Foreskin melanocyte (primary cell): ENCODE measurements at places on chromosomes 13 and 19.

GRCh38 chr13:45432737-45433380, 14.7 kb upstream of the SLC25A30 start:
- no peak for DNase-seq

- DNase-seq = peak; percentile 24
These were observed at the start of gene LYL1 for GRCh38 chr19:13102666-13103580. Gene LYL1 (minus strand): TSS chr19:13102858. CDS start chr19:13101171, 1,687 bp downstream.

GRCh38 chr13:65497265-65497664, 1732.9 kb downstream of the PCDH9 start:
- DNase-seq = peak; percentile 66

DNA sequence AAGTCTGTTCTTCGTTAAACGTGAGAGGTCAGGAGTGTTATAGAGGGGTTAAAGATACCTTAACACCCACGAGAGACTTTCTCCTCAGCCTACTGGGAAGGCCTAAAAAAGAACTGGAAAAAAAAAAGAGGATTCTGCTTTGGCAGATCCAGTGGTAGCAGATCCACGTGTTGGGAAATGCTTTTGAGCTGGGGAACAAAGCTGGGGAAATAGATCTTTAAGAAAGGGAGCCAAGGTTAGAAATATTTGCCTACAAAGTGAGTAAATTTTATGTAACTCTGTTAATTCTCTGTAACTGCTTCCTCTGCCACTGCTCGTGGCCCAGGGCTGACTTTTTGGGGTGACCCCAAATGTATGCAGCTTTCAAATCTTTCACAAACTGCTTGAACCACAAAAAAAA, 11.7 kb downstream of the RFX2 start:
- DNase-seq = no peak

DNA sequence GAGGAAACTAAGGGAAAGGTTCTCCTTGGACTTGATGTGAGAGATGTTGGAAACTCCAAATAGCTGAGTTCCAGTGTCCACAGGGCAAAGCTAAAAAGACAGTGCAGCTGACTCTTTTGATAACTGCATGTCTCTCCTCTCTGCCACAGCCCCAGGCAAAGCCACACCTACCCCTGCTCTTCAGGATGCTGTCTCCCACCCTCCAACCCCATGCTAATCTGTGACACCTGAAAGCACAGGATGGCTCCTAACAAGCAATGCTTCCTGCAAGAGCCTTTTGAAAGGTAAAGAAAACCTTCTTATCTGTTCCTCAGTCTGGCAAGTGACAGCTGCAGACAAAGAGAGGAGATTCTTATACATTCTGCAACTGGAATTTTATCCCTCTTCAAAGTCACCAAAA, 14.5 kb downstream of the SLC46A3 start:
- no peak for DNase-seq

GRCh38 chr13:49046002-49046401, 70.3 kb downstream of the FNDC3A start:
- no peak for DNase-seq

DNA sequence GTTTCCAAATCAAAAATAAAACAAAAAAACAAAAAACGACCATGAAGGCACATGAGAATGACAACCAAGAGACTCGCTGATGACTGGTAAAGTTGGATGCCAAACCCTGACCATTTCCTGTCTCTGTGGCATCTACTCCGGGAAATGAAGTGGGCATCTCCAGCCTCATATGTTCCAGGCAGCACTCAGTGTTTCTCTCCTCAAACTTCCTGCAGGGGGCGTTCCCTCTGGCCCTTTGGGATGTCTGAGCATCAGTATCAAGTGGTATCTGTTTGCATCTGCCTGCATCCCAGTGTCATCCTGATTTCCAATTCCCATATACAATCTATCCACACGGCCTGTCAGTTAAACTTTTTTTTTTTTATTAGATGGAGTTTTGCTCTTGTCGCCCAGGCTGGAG, 9.8 kb upstream of the SIGLEC12 start:
- DNase-seq = peak; percentile 10

GRCh38 chr13:43431841-43432240, 354.9 kb downstream of the ENOX1 start:
- no peak for DNase-seq

DNA sequence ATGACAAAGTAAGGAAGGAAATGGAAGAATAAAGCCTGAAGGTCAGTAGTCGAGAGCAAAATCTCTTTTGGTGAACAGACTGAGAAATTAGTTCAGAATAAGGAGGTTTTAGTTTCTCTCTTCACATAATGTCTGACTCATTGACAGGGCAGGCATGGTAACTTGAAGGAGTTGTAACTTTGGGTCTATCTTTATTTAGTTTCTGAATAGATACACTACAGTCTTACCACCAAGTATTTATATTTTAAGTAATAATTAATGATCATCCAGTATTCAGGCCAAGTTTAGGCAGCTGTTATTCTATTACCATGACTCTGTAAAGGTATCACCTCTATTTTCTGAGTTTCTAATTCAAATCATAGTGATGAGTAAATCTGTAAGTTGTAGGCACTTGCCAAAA, 219.9 kb downstream of the SPRY2 start:
- DNase-seq = no peak

GRCh38 chr13:51614350-51614786, 30.1 kb downstream of the WDFY2 start:
- no peak for DNase-seq

GRCh38 chr13:76446191-76446590, 440.0 kb downstream of the KCTD12 start:
- no peak for DNase-seq

GRCh38 chr19:48186015-48186414, 15.5 kb downstream of the ZSWIM9 start:
- no peak for DNase-seq

DNA sequence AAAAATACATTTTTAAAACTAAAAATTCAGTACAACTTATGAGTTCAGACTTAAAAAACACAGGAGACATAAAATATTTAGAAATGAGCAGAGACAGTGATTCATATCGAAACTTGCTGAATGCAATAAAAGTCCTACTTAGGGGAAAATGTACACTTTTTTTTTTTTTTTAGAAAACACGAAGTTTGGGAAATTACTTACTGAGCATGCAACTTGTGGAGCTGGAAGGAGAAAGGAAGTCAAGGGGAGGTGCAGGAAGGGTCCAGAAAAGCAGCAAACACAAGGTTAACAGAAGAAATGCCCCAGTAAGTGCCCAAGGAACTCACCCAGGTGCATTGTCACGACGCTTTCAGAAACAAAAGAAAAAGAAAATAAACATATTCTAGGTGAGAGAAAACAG, 18.6 kb upstream of the LAIR1 start:
- DNase-seq = no peak

- DNase-seq = no peak
These were observed 9.7 kb upstream of the DPRX start for GRCh38 chr19:53621885-53622740.

DNA sequence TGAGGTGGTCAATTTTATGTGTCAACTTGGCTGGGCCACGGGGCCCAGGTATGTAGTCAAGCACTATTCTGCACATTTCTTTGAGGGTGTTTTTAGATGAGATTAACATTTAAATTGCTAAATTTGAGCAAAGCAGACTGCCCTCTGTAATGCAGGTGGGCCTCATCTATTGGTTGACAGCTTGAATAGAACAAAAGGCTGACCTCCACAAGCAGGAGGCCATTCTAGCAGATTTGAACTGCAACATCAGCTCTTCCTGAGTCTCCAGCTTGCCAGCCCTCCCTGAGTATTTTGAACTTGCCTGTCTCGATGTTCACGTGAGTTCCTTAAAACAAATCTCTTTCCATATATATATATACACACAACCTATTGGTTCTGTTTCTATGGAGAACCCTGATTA, 134.8 kb downstream of the DCLK1 start:
- DNase-seq = no peak

- peak; percentile 11 for DNase-seq
These were observed 158.2 kb downstream of the NALCN start for GRCh38 chr13:101258071-101258470.
